ENCODE measurements at places on chromosomes 7 and 10. TPM values are rescaled to one million over a fixed set of nuclear protein-coding genes. Genes with fewer than 3 reads are reported as not detected.

- DNase-seq: no peak
Observed at GRCh38 chr10:120076996-120077706, 184.6 kb downstream of the SEC23IP start.

DNA sequence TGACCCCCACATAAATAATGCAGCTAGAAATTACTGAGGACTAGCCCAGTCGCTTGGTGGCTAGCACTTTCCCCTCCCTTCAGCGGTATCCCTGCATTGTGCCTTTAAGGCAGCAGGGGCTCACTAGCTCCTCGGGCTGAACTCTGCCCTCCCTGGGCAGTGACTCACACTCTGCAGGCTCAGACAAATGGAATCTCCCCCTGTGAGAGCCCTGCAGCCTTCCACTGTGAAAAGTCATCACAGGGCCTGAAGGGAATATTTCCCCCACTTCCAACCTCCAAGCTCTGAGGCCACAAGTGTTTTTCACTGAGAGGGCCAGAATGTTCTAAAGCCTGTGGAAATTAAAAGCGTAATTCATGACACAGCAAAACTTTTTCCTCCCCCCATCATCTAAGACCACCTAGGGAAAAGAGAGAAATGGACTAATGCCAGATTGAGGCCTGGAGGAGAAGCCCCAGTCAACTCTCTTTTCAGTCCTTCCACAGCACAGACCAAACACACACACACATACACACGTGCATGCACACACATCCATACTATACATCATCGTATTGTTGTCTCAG, 93.6 kb upstream of the COL1A2 start:
- peak; percentile 88 for DNase-seq

DNA sequence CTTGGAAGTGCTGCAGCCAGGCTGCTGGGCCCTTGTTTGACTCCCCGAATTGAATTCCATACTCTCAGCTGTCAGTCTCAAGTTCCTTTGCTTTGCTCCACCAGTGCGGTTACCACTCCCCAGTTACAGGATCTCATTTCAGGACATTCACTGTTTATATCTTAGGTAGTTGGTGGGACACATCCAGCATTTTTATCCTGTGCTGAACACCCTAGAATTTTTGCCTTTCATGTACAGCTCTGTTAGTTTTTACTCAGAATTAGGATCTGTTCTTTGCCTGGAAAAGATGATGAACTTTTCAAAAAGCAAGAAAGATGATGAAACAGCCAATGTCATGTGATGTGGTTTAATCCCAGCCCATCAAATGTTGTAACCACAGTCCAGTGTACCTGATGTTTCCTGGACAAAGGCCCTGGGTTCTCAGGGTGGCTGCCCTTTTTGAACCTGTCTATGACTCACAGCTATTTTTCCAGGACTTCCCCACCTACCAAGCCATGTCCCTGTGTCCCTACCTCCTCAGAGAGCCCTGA, 149.7 kb downstream of the NOC3L start:
- no peak for DNase-seq

DNA sequence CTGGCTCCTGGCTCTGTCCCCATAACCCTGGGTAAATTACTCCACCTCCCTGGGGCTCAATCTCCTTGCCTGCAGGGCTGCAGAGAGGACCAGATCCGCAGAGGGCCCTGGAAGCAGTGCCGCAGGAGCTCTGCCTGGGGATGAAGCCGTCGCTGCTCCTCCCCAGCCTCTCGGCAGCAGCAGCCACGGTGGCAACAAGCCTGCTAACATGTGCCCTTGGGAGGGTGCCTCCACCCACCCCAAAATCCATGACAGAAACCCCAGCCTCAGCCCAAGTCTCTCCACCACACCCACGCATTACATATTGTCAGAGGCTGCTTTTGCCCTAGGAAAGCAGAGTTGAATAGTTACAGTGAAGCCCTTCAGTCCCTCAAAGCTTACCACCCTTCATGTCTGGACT, 486.4 kb upstream of the FOXK1 start:
- DNase-seq: no peak

DNA sequence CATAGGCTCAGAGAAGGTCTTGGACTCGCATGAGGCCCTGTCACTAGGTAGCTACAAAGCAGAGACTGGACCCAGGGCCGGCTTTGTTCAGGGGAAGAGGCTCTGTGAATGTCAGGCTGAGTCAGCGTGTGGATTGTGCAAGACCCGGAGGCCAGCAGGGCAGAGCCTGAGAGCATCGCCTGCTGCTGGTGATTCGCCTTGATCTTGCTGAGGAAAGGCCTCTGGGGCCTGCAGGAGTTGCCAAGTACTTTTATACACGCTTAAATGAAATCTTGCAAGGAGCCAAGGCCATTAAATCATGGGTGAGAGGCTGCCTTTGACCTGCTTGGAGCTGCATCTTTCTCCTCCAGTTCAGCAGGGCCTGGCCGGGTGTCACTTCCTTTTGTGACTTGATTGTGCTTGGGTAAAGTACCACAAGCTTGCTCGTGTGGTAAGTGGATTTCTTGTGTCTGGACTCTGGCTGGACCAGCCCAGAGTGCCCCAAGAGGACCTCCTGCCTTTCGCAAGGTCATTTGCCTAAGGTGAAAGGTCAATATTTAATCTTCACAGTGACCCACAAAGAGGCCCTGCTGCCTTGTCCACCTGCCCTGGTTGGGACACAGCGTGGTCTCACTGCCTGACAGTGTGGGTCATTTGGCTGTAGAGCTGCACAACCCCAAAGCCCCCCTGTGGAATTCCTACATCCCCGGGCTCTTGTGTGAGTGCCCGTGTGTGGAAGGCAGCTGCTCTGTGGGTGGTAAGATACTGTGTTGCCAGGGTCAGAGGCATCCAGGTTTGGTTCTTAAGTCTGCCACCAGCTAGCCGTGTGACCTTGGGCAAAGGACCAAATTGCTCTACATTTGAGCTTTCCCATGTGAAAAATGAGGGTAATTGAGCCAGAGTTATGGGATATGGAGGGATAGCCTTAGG, 38.6 kb upstream of the SH2D4B start:
- peak; percentile 93 for DNase-seq

GRCh38 chr10:24039897-24040296, 169.0 kb upstream of the KIAA1217 start:
- no peak for DNase-seq

GRCh38 chr10:89869180-89869579, 167.8 kb downstream of the KIF20B start:
- DNase-seq: no peak

NKX1-2 gene
- total RNA-seq: not detected

TACC2 gene
- total RNA-seq: 25.2 TPM

CALML5 gene
- total RNA-seq: not detected

DNA sequence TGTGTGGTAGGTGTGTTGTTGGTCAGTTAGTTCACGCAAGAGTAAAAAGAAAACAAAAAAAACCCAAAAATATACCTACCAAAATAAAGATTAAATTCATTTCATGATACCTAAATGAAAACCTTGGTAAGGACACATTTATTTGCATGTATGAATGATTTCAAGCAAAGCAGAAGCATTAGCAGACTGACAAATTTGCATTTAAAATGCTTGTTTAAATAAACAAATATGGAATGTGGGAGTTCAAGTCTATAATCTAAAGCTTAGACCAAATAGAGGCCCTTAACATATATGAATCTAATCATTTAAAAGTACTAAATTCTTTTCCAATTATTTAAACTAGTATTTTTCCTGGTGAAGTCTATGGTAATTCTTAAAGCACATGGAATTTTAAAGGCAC, 35.8 kb downstream of the GNAT3 start:
- DNase-seq: no peak

ATRNL1 gene
- total RNA-seq: 11.4 TPM

DNA sequence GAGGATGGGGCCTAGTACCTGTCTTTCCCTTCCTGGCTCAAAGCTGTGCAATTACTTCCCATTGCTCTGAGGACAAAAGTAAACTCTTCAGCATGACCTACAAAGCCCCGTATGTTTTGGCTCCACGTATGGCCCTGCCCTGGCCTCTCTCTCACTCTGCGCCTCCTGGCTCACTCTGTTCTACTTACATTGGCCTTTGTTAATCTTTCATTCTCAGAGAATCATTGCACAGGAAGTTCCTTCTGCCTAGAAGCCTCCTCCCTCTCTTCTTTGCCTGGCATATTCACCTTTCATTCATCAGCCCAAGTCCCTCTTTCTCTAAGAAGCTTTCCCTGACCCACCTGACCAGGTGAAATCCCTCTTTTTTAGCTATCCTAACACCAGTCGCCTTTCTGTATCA, 23.9 kb downstream of the LIPM start:
- DNase-seq: no peak

GRCh38 chr10:14409247-14409646, 78.5 kb upstream of the FRMD4A start:
- DNase-seq: no peak

- no peak for DNase-seq
Observed at GRCh38 chr10:102121739-102122372, 1.7 kb upstream of the LDB1 start.

DNA sequence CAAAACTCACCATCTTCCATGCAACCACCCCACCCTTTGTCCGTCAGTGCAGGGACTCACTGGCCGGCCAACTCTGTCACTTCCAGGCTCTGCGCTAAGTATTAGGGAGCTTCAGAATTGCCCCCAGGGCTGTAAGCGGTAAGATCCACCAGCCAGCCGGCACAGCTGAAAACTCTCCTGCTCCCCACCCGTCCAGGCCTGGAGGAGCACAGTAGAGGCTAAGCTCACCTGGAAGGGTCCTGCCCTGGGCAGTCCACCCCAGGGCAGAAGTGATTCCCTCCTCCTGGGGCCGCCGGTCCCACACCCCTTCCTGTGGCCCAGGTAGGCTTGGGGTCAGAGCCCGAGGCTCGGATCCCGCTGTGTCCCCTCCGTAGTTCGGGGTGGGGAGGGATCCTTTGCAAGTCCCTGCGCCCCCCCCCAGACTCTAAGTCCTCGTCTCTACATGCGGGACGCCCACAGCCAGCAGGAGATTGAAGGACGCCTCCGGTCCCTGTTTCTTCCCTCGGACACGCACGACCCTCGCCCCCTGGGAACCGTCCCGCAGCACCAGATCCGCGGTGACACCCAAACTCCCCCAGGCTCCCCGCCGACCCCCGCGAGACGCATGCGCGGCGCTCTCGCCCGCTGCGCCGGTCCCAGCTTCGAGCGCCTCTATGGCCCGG, 138.9 kb downstream of the ARHGAP22 start:
- DNase-seq: no peak

DNA sequence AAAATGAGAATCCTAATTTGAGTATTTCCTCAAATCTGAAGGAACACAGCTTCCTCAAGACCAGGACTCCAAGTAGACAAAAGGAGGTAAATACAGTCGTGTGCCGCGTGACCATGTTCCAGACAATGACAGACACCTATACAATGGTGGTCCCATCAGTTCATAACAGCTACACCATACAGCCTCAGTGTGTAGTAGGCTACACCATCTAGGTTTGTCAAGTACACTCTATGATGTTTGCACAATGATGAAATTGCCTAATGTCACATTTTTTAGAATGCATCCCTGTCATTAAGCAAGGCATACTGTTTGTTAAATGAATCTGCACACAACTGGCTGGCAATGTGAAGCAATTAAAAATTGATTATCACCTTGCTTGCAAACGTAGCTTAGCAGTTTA, 107.9 kb downstream of the PROSER2 start:
- no peak for DNase-seq

HMX3 gene
- not detected for total RNA-seq

DNA sequence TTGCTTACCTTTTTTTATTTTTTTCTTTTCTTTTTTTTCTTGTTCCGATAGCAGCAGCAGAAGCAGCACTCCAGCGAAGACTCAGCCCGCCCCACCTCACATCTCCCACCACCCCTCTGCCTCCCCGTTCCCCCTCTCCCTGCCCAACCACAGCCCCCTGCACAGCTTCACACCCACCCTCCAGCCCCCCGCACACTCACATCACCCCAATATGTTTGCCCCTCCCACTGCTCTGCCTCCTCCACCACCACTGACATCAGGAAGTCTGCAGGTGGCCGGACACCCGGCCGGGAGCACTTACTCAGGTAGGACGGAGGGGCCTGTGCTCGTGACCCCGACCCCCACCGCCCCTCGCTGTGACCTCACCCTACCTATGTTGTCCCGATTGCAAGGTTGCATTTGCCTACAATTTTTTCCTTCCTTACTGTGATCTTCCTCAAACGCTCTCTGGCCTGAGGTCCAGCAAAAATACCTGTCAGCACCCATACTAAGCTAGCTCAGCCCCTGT, 367.2 kb upstream of the GALNT17 start:
- DNase-seq: no peak

GRCh38 chr10:70982443-70982842, 94.1 kb upstream of the PCBD1 start:
- no peak for DNase-seq

ZYX gene
- total RNA-seq: 218 TPM

GRCh38 chr7:15489861-15490260, 72.0 kb downstream of the AGMO start:
- DNase-seq: no peak

GRCh38 chr10:129334266-129334665, 132.8 kb upstream of the MGMT start:
- DNase-seq: no peak

GRCh38 chr10:63972949-63973827, 452.0 kb downstream of the REEP3 start:
- DNase-seq: no peak

CYP26C1 gene
- 0.17 TPM for total RNA-seq

Measured in kidney epithelial cell (primary cell).